Activated CD8-positive, alpha-beta memory T cell treated with anti-CD3 and anti-CD28 coated beads for 48 hours (primary cell): ENCODE measurements at places on chromosomes 7 and 10.

DNA sequence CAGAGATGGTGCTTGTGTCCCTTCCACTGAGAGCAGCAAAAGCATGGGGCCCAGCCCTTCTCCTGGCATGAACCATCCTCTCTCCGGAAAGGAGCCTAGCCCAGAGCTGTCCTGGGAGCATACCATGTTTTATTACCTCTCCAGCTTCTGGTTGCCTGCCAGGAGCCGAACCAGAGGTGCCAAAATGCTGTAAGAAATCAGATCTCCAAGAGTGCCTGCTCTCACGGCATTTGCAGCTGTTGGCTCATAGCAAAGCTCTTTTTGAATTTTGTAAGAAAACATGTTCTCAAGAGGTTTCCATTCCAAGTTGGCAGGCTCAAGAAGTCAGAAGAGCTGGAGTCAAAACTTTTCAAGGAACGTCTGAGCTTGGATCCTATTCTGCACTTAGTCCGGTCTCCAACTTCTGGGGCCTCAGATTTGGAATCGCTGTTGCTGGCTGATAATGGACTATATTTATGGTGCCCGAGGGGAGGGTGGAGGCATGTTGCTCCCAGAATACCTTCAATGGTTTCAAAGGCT lies 211.7 kb upstream of the MKI67 start:
- DNase-seq: no peak

DNA sequence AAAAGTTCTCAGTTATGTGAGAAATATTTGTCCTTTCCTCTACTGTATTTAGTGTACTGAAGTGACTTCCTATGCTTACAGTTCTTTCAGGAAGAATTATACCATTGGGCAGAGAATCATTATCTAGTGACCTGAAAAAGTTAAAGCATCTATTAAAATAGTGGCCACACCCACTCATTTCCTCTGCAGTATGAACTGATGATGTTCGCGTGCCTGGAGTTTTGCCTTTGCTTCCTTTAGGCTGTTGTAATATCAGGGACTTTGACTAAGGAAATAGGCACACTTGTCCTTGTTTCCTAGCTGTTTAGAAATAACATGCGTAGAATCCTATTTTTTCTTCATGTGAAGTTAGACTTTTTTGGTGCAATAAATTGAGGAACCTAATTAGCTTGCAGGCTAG lies 100.7 kb downstream of the ZMYND11 start:
- no peak for DNase-seq

DNA sequence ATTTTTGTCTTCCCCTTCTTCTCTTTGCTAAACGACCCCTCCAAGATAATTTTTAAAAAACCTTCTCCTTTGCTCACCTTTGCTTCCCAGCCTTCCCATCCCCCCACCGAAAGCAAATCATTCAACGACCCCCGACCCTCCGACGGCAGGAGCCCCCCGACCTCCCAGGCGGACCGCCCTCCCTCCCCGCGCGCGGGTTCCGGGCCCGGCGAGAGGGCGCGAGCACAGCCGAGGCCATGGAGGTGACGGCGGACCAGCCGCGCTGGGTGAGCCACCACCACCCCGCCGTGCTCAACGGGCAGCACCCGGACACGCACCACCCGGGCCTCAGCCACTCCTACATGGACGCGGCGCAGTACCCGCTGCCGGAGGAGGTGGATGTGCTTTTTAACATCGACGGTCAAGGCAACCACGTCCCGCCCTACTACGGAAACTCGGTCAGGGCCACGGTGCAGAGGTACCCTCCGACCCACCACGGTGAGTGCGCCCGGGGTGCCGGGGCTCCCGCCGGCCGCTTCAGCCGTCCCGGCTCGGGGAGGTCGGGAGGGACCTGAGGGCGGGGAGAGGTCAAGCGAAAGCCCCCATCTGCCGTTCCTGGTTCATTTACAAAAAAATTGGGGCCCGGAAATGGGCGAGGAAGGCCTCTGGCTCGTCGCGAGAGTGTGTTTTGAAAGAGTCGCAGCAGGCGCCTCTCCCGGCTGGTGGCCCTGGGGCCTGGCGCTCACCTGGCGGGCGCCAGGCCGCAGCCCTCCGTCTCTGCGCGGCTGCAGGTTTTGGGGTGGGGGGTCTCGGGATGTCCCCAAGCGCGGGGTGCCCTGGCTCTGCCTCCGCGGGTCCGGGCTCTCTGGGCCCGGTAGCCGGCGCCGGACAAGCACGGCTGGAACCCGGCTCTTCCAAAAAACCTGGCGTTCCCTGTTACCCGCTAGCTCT lies 1.2 kb downstream of the GATA3 start:
- DNase-seq: no peak

- no peak for DNase-seq
Observed at GRCh38 chr10:48502791-48503190, 102.1 kb downstream of the ARHGAP22 start.

- DNase-seq: no peak
Observed at GRCh38 chr7:13904689-13905088, 84.8 kb downstream of the ETV1 start.

DNA sequence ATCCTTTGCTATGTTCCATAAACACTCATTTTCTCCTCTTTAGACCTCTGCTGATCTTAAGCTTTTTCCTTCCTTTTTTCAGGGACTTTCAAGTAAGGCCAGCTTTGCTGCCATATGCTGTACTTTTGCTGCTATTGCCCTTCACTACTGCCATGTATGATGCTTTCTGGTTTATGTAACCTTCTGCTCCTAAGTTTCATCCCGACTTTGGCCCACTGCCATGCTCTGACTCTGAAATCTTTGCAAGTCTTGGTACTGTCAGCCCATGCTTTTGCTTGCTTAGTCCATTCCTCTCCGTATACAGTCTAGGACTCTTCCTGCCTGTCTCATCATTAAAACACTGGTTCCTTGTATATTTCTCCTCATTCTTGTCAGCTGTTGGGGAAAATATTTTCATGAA lies 152.4 kb downstream of the RNF133 start:
- DNase-seq: no peak

DNA sequence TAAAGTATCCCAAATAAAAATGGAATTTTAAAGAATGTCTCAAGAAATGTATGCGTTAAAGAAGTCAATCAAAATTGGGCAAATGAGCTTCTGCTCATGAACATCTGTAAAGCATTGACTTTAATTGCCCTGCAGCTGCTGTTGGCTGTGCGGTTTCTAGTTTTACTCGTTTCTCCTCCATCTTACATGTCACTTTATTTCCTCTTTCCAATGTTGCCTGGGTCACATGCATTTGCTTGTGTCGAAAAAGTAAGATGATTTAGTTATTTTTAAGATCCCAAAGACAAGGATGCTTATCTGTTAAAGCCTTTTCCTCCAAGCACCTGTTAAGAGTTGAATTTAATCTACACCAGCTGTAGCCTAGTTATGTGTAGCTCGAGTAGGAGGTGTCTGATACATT lies 310.4 kb downstream of the EXOC4 start:
- no peak for DNase-seq

GRCh38 chr10:113960617-113961181 lies 83.0 kb upstream of the ADRB1 start:
- no peak for DNase-seq

- no peak for DNase-seq
Observed at GRCh38 chr7:43856996-43857395, 12.3 kb downstream of the MRPS24 start.

GRCh38 chr7:48109848-48110663 lies 21.0 kb downstream of the UPP1 start:
- peak; percentile 83 for DNase-seq

- no peak for DNase-seq
Observed at GRCh38 chr7:87506246-87507180, 31.0 kb upstream of the ABCB4 start.

GRCh38 chr7:140333223-140333622 lies 65.1 kb downstream of the SLC37A3 start:
- no peak for DNase-seq

DNA sequence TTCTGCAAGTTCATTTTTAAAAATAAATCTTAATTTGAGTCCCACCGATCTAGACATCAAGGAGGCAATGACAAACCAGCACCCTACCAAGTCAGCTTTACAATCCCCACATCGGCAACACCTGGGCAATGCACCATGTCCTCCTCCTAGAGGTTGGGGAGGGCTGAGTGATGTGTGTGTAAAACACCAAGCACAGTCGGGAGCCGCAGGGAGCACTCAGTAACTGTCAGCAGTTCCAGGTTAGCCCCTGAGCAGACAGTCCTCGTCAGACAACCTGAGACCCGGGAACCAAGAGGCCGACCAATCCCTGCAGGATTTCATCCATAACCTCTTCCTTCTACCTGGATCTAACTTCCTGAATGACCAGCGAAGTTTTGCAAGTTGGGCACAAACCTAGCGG lies 15.9 kb upstream of the C10orf120 start:
- no peak for DNase-seq

GRCh38 chr7:30433082-30433481 lies 45.5 kb downstream of the NOD1 start:
- no peak for DNase-seq

- no peak for DNase-seq
Observed at GRCh38 chr10:129760003-129760315, 204.1 kb downstream of the EBF3 start.

DNA sequence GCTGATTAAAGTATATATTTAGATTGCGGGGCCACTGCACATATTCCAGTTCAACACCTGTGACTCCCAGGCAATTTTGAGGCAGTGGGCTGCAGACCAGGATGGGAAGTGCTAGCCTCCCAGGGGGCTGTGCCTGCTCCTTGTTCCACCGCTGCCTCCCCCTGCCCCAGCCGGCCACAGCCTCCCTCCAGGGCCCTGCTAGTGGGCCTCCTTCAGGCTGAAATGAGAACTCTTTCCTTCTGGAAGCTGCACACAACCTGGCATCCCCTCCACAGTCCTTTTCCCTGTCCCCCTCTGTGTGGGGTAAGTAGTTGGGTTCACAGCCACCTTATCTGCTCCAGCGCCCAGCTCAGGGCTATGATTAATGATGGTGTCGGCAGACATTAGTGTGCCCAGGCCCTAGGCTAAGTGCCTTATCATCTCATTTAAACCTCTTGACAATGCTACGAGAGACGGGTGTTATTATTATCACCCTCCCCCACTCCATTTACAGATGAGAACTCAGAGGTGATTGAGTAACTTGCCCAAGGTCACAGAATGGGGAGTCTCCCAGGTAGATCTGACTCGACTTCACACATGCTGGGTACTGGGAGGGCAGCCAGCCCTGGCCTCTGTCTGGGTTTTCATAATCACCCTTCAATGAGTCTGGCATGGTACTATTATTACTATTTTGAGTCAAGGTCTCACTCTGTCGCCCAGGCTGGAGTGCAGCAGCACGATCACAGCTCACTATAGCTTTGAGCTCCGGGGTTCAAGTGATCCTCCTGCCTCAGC lies 10.8 kb upstream of the SFRP5 start:
- no peak for DNase-seq

DNA sequence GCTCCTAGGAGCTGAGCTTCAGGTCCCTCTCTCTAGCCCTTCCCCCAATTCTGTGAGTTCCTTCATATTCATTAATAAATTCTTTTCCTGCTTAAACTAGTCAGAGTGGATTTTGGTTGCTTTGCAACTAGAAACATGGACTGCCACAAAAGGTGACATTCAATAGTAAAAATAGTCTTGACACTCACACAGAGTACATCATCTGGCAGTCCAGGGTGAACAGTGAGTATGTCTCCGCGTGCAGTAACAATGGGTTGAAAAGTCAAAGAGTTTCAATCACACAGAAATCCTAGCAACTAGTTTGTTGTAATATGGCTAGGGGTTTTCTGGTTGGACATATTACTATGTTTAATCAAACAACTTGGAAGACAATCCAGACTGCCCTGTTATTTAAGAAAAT lies 168.8 kb upstream of the TBX20 start:
- no peak for DNase-seq

- no peak for DNase-seq
Observed at GRCh38 chr10:6542999-6543430, 37.1 kb downstream of the PRKCQ start.

DNA sequence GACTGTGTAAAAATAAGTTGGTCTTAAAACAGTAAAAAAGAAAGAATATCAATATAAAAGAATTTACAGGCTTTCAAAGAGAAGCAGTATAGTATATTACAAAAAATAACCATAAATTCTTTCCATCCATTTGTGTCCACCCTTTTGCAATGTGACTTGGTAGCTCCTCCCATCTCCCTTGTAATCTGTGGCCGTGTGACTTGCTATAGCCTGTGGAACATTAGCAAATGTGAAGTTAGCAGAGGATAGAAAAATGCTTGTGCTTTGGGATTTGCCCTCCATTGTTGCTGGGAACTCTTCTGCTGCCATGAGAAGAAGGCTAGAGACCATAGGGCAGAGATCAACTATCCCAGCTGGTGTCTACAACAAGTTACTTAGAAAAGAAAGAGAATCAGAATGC lies 30.2 kb downstream of the KLHL7 start:
- no peak for DNase-seq

- DNase-seq: no peak
Observed at GRCh38 chr10:15843695-15844094, 16.6 kb downstream of the MINDY3 start.

GRCh38 chr10:110735620-110736027 lies 91.5 kb downstream of the RBM20 start:
- no peak for DNase-seq

- DNase-seq: peak; percentile 18
Observed at GRCh38 chr7:65980478-65981250, 1.3 kb downstream of the GUSB start.

DNA sequence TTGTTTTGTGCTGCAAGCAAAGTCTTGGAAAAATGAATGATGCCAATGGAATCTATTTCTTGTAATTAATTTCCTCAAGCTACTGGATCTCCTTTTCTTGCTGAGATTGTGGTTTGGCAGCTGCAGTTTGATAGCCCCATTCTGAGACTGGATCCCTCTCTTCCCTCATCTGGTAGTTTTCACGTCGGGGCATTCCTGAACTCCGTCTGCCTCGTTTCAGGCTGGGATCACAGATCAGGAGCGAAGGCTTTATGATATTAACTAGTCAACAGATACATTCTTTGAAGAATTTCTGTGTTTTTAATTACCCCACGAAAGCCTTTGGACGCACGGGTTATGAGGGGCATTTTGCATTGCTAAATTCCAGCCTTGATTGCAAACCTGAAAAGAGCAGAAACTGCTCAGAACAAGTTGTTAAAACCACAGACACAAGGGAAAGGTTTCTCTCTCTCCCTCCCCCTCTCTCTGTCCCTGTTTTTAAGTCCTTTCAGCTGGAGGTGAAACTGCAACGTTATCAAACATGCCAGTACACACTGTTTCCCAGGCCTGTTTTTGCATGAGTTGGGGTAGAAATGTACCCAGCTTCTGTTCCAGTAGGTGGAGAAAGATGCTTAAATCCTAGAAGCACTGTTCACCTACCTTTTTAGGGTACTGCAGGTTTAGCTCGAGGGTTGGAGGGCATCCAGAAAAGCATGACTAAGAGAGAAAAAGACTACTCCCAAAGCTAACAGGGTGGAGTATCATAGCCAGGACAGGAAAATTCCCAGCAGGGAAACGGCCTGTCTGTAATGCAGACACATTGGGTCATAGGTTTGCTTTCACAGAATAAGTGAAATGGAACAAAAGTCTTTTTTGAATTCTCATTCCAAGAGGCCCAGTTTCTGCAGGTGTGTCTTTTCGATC lies 124.3 kb downstream of the CUX1 start:
- no peak for DNase-seq

- no peak for DNase-seq
Observed at GRCh38 chr10:44383749-44384600, 922 bp downstream of the CXCL12 start.

- DNase-seq: no peak
Observed at GRCh38 chr7:11538751-11539299, 293.2 kb downstream of the THSD7A start.

GRCh38 chr10:2246747-2247146 lies 509.4 kb upstream of the ADARB2 start:
- DNase-seq: no peak

GRCh38 chr10:130022086-130022485 lies 58.0 kb upstream of the EBF3 start:
- no peak for DNase-seq

- no peak for DNase-seq
Observed at GRCh38 chr7:26156451-26157420, 4.7 kb downstream of the NFE2L3 start.
